ENCODE measurements at places on chromosomes 2 and 18.

DNA sequence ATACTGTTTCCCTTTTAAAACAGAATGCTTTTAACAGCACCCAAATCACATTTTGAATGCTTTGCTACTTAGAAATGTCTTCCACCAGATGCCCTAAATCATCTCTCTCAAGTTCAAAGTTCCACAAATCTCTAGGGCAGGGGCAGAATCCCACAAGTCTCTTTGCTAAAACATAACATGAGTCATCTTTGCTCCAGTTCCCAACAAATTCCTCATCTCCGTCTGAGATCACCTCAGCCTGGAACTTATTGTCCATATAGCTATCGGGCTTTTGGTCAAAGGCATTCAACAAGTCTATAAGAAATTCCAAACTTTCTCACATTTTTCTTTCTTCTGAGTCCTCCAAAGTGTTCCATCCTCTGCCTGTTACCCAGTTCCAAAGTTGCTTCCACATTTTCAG lies 1374.5 kb upstream of the NXPH2 start:
- no peak for DNase-seq

- no peak for DNase-seq
Measured at GRCh38 chr2:4101936-4102335, 398.6 kb downstream of the DCDC2C start.

DNA sequence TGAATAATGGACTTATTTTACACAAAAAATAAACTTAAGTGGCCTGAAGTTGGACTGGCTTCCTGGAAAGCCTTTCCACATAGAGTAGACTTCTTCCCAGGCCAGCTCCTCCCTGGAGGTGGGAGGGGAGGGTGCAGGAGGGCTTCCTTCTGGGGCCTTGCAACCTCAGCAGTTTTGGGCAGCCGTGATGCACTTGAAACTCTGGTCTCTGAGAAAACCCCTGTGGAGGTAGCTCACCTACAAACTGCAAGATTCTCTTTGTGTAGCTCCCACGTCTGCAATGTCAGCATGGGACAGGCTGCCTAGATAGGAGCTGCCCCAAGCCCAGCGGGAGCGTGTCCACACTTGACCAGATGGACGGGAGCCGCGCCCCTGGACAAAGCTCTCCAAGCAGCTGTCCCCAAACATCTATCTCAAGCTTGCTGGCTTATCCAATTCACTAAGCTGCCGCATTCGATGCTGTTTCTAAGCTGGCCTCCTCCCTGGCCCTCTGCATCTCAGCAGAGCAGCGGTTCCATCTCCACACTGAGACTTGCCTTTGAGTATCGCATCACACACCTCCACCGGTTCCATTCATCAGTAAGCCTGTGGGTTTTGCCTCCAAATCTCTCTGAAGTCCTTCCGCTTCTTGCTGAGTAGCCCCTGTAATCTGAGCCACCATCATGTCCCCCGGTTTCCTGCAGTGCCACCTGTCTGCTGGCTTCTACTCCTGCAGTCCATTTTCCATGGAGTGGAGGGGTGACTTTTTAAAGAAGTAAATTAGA lies 1.6 kb upstream of the LPIN1 start:
- no peak for DNase-seq

DNA sequence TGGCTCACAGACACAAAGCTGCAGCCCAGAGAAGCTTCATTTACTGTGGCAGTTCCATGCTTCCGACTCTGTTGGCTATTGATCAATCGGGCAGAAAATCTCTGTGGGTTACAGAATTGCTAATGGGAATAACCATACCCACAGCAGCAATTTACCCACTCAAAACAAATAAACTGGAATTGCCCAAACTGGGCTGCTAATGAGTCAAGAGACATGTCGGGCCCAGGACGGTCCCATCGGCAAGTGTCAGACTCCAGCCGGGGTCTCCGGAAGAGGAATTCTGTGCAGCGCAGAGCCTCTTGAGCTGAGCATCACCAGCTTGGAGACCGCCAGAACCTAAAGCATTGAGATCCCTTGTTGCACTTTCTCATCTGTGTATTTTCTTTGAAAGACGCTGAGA lies 67.8 kb downstream of the TMEM18 start:
- no peak for DNase-seq

DNA sequence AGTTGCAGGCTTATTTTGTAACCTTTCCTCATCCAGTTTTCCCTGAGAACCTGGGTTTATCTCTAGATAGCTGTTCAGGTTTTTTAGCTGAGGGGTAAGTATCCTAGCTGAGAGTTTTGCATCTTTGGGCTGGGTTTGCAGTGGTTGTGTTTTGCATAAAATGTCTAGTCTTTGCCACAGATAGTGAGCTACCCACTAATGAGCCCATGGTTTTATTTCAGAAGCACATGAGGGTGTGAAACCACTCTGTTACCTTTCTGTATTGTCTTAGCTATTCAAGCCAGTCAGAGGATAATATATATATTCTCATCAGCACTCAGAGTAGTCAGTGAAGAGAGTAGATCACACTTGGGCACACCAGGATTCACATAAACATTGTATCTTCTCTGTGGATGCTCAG lies 24.6 kb upstream of the TXNDC2 start:
- no peak for DNase-seq

DNA sequence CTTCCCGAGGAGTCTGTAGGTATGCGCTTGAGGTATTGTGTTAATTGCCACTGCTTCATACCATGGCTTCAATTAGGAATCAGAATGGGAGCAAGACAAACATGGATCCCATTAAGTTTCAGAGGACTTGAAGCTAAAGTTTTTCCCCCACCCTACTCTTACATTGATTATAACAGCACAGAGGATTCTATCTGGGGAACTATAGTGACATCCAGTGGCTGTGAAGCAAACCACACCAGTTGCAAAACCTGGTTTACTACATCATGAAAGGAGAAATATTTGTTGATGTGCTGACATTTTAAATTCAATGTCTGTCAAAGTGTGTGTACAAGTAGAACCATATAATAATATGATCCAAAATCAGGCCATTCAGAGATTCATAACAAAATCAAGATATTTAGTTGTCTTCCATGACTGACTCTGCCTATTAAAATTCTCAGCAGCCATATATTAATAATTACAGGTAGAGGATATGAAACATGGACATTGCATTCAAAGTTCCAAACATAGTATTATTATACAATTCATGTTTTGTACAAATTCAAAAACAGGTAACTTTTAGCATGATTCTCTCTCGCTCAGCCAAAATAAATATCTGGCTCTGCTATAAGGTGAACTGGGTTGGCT lies 82.9 kb downstream of the GRB14 start:
- DNase-seq: no peak

All from T-helper 22 cell (primary cell).